ENCODE measurements at places on chromosomes 6 and 20.

DNA sequence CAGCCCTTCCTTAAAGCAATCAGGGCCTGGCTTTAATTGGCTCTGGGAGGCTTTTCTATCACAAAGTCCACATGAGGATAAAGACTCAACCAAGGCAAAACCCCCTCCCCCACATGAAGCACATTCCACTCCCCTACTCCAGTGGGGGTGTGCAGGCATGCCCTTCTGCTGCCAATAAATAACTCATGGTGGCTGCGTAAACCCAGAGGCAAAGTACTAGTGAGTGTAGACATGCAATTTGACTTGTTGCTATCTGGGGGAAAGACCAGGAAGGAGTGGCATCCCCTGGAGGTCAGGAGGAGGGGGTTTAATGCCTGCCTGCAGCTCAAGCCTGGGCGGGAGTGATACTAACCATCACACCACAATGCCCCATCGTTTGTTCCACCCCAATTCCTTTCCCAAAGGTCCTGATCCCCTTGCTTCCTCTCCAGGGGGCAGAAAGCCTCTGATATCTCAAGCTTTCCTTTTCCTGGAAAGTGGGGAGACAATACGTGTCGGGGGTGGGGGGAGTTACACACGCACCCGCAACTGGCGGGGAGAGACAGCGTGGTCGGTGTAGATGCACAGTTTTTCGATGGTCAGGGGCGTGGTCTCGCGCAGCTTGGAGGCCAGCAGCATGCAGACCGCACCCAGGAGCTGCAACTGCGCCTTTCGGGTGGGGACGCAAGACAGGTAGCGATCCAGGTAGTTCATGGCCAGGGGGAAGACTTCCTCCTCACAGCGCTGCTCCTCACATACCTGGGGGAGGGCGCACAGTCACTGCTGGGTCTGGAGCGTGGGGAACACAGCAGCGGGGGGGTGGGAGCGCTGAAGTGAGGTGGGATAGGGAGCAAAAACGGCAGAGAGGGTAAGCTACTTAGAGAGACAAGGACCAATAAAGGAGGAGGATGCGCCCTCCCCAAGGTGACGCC lies 1.5 kb downstream of the CCND3 start:
- no peak for DNase-seq

- DNase-seq = no peak
Measured at GRCh38 chr6:10310330-10310653, 104.6 kb downstream of the TFAP2A start.

GRCh38 chr6:44892579-44892978 lies 435.6 kb upstream of the RUNX2 start:
- no peak for DNase-seq

DNA sequence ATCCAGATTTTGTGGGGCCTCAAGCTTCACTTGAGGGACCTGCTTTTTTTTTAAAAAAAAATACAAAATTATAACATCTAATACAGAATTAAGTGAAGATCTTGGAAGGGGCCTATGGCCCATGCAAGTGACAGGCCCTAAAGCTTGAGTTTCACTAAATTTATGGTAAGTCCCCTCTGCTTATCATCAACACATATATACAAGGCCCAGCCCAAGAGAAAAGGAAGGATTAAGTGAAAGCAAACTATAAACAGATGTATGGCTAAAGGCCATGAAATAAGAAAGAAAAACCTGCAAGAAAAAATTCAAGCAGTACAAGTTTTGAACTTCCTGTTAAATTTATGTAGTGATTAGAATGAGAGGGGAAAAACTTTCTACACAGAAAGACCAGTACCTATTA lies 86.8 kb downstream of the CDC40 start:
- DNase-seq = no peak

DNA sequence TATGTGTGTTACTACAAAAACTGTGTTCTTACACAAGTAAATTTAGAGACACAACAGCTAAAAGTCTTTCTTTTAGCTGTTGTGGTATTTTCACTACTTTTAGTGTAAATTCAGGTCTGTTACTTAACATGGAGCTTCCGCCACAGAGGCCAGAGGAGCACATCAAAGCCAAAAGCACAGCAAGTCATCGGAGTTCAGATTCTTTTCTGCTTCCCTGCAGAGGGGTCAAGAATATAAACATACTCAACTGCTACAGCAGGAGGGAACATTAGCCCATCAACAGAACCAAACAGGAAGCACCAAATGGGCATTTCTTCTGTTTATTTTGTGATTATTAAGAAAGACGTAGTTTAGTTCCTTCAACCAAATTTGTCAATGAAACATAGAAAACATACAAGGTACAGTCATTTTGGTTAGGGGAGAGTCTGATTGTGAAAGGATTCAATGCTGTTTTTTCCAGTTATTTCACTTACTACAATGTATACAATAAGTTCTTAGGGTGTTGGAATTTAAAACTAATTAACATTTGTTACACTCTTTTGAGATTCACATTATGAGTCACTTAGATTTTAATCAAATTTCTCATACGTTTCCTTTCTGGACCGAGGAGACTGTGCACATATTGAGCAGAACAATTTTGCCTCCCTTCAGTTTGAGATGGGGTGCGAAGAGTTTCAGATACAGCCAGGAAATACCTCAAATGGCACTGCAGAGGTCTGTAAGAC lies 42.8 kb upstream of the DSE start:
- no peak for DNase-seq

- no peak for DNase-seq
Measured at GRCh38 chr6:105488516-105489215, 85.8 kb upstream of the PREP start.

GRCh38 chr20:24745206-24745605 lies 203.9 kb upstream of the CST7 start:
- DNase-seq = no peak

DNA sequence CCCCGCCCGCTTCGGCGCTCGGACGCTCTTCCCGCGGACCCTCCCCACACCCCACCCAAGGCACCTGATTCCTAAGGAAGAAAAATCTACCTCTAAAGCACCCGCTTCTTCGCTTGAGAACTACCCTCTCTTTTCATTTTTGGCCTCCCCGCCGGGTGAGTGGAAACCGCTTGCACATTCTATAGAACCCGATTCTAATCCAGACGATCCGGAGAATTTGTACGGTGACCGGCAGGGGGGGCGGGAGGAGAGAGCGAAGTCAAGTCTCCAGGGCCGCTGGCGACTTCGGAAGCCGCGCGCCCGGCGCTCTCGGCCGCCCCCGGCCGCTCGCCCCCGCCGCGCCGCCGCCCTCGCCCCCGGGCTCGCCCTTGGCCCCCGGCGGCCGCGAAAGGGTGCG lies at the start of gene RBM24:
TSS of gene RBM24 (plus strand) at position 262 of the 397 bp plus-strand sequence. CDS start 221 bp downstream, outside the sequence.
- DNase-seq = peak; percentile 40

DNA sequence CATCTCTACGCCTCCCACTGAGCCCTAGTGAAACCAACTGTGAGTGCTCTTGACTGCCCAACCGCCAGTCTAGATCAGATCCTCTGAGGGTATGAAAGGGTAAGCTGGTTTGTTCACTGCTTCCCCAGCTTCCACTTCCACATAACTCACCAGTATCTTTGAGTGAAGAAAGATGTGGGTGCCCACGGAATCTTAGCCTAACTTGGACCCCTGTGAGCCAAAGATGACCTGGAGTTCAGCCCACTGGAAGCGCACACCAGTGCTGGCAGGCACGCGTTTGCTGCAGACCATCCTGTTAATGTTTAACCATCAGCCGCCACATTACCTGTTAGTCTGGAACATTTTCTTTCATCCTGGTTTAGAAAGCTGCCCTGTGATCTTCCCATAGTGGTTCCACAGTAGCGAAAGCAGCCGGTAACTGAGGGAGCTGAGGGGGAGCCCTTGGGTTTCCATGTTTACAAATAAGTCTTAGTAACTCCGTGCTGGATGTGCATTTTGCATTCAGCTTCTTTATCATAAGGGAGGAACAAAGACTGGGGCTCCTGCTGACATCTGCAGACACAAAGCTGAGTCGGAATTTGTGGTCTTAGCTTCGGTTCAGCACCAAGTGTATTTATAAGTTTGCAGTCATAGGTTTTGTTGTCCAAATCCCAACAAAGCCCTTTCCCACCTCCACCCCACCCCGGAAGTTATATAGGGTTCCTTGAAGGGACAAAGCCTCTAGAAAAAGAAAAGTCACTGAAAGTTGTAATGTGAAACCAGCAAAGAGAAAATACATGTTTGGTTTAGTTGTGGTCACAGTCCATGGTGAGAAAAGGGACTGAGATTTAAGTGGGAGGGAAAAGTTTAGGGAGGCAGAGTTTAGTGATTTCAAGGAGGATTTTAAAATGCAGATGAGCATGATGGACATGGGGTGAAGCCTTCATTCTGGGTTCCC lies 71.0 kb downstream of the SSR1 start:
- DNase-seq = no peak

GRCh38 chr20:58241766-58242465 lies 13.5 kb upstream of the ANKRD60 start:
- no peak for DNase-seq

- no peak for DNase-seq
Measured at GRCh38 chr20:15817351-15817750, 755.9 kb downstream of the KIF16B start.

DNA sequence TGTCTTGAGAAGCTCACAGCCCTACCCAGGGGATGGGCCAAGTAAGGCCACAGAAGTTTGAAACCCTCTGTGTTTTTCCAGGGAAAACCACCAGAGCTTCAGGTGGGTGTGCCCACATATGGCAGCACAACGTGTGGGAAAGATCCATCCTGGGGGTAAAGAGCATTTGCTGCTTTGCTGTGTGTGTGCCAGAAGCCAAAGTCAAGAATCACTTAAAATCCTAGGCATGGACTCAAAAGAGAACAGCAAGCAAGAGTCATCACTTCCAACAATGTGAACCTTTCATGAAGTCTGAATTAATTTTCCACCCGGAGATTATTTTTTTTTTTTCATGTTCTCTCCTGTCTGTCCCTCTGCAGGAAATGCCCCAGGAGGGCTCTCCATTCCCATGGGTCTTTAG lies 308.2 kb upstream of the SGK1 start:
- DNase-seq = no peak

DNA sequence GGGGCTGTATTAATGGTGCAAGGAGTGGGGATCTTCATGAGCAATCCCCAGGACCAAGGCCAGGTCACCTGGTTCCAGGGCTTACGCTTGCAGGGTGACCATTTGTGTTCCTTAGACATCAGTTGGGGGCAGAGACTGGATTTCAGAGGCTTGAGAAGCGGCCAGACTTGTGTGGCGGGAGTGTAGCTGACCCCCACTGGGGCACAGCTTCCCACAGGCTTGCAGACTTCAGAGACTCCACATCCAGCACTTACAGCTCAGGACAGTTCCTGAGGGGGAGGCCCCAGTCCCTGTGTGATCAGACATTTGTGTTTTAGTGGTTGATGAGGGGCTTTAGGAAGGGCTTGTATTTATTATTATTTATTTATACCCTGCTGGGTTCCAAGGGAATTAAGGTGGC lies 15.3 kb downstream of the TJAP1 start:
- no peak for DNase-seq

DNA sequence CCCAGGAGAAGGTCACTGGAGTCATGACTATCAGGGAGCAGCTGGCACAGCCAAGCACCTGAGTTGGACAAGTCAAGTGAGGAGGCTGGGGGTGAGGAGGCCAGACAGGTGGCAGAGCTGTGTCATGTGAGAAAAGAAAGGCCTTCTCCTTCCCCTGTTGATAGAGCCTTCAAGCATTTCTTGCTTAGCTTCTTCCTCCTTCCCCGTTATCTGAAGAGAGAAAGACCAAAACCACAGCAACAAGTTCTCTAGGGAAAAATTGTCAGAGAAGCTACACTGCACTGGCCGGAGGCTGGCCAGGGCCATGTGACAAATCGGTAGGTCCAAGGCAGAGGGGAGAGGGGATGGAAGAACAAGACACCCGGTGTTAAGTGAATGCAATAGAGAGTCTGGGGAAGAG lies 202.1 kb upstream of the PRDM1 start:
- no peak for DNase-seq

DNA sequence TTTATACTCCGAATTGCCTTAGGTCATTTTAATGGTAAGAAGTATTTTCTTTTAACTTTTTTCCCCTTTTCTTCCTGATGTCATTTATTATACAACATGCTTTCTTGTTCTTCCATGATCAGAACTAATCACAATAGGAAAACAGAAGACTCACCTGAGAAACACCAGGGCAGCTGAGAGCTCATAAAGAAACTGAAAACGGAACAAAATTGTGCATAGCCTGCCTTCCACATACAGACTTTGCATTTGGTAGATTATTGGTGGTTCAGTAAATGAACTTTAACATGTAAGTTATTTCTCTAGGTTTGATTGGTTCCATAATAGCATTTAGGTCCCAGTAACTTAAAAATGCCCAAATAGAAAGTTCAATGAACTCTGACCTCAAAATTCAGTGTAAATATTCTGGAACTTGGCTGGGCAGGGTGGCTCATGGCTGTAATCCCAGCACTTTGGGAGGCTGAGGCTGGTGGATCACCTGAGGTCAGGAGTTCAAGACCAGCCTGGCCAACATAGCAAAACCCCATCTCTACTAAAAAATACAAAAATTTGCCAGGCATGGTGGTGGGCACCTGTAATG lies 161.1 kb upstream of the DTNBP1 start:
- DNase-seq = no peak

- DNase-seq = no peak
Measured at GRCh38 chr6:165967810-165968407, 199.7 kb downstream of the TBXT start.

GRCh38 chr20:49490689-49491088 lies 8.2 kb upstream of the KCNB1 start:
- no peak for DNase-seq

DNA sequence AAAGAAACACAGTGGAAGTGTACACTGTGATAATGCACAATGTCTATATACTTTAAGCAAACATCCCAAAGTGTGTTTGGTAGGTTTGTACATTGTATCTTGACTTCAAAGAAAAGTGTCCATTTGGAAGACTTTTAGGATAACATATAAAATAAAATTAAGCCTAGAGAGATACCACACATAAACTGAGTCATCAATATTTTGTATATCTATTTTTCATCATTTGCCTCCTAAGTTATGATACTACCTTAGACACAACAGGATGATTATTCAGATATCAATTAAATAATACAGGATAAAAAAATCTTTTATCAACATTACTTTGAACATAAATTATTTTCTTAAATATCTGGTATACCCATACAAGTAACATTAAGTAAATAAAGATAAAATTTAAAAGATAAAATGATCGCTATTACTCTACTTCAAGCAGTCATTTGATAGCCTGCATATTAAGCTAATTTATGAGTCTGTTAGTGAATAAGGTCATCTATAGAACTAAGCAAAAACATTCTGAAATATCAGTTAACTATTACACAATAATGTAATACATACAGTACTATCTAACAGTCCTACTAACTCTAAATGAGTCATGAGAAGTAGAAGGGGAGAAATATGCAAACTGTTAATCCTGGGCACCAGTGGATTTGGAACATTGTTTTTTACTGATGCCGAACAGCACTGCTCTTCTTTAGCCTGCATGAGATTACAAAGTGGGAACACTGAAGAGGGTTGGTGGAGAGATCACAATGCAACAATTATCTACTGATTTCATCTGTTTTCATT lies 158.4 kb upstream of the SIM1 start:
- DNase-seq = no peak

- DNase-seq = no peak
Measured at GRCh38 chr6:48610846-48611245, 499.8 kb upstream of the PTCHD4 start.

GRCh38 chr6:43172104-43173007 lies 1.3 kb downstream of the SRF start:
- peak; percentile 15 for DNase-seq

- DNase-seq = no peak
Measured at GRCh38 chr20:20668639-20669038, 43.8 kb downstream of the RALGAPA2 start.

Measured in SW 1271 (cell line).